ENCODE measurements at places on chromosomes 6 and 20.
A peak's percentile ranks its signal among the peaks of the same experiment; 100 is the strongest.

DNA sequence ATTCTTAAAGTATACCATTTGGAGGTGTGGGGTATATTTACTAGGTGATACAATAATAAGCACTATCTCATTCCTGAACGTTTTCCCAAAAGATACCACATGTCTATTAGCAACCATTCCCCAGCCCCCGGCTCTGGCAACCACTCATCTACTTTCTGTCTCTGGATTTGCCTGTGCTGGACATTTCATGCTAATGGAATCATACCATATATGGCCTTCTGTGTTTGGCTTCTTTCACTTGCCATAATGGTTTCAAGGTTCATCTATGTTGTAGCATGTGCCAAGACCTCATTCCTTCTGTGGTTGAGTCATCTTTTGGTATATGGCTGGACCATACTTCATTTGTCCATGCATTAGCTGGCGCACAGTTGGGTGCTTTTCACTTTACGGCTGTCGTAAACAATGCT is 39.7 kb downstream of the BCAS4 start:
- no peak for DNase-seq

DNA sequence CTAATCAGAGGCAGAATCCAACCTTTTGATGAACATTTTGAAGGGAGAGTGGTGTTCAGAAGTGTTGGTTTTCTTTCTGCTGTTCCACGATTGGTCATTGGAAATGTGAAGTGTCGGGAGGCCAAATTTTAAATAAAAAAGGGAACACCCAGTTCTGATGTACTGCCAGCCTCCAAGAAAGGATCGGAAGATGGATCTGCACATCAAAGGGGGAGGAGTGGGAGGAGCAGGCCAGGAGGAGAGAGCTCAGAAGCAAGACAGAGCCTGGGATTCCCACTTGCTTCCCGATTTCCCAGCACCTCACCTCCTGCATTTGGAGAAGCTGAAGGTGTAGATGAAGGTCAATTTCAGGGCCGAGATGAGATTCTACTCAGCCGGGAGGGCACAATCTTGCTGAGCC is 55.9 kb upstream of the NAA20 start:
- no peak for DNase-seq

GRCh38 chr6:96795481-96795880 is 41.8 kb downstream of the GPR63 start:
- DNase-seq: no peak

DNA sequence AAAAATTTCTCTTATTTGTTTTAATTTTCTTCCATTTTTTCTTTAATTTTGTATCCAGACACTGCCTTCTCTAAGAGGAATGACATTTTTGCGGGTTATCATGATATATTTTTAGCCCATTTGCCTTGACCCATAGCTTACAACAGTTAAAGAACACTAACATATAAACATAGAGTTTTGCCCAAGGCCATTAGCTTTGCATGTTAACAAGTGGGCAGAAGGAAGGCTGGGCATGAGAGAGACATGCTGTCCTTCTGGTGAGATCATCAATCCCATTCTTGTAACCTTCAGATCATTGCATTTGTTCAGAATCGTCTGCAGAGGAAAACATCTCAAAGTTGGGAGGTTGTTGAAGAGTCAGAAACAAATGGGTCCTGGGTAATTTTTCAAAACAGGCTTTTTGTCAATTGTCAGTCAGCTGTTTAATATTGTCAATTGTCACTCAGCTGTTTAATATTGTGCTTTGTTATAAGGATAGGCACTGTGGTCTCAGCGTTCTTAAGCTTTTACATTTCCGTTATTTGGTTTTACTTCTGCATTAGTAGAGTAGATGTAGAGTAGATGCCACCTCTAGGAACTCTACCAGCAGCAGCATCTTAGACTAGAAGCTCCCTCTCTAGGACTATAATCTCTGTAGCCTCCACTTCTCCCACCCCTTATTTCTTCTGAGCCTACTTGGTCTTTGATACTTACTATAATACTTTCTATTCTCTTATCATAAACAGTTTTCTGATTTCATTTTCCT is 243.1 kb downstream of the ESR1 start:
- DNase-seq: no peak

- no peak for DNase-seq
Observed at GRCh38 chr6:33868141-33868540, 64.3 kb upstream of the MLN start.

DNA sequence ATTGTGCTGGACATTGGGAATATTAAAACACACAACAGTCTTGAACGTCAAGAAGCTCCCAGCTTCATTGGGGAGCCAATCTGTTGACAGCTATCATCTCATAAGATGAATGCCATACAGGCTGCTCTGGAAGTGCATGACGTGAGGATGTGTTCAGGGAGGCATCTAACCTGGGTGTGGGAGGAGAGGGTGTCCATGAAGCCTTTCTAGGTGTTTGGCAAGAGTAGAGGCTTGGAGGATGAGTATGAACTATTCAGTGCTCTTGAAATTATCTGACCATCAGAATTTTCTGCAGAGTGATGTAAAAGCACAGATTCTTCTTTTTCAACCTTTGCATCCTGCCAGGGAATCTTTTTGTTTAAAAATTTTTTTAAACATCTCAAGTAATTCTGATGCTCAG is 11.6 kb downstream of the AKAP7 start:
- DNase-seq: no peak

GRCh38 chr6:64254558-64254957 is 619.0 kb downstream of the PHF3 start:
- DNase-seq: no peak

GRCh38 chr20:24991897-24992486 is 559 bp downstream of the APMAP start:
- DNase-seq: no peak

- DNase-seq: no peak
Observed at GRCh38 chr6:56072856-56073255, 174.5 kb downstream of the COL21A1 start.

DNA sequence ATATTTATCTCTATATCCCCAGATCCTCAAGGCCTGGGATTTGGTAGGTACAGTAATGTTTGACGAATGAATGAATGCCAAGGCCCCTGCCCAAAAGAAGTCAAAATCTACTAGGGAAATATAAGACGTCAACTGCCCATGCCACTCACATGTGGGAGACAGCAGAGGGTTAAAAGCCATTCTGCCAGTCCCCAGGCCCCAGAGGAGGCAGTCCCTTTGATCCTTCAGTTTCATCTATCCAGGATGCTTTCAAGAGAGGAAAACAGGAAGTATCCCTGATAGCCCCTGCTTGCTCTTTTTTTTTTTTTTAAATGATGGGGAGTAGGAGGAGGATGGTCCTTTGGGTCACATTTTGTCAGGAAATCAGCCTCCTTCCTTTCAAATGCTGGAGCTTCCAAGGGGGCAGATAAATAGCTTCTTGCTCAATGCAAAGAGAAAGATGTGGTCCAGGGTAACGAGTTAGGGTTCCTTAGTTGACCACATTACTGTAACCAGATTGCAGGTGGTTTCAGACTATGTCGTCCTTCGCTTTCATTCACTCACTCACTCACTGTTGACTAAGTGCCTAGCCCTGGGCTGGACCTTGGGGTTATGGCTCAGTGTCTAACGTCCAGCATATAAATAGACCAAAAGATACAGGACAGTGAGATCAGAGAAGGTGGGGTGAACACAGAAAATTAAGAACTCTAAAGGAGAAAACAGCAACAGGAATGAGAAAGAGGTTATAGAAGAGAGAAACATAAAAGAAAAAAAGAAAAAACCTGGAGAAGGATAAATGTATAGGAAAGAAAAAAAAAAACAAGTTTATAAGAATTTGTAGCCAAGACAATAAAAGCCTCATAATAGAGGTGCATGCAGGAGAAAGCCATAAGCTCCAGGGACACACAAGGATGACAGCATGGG is 64.6 kb upstream of the PIM1 start:
- no peak for DNase-seq

GRCh38 chr20:10131732-10132345 is 86.8 kb upstream of the SNAP25 start:
- DNase-seq: no peak

DNA sequence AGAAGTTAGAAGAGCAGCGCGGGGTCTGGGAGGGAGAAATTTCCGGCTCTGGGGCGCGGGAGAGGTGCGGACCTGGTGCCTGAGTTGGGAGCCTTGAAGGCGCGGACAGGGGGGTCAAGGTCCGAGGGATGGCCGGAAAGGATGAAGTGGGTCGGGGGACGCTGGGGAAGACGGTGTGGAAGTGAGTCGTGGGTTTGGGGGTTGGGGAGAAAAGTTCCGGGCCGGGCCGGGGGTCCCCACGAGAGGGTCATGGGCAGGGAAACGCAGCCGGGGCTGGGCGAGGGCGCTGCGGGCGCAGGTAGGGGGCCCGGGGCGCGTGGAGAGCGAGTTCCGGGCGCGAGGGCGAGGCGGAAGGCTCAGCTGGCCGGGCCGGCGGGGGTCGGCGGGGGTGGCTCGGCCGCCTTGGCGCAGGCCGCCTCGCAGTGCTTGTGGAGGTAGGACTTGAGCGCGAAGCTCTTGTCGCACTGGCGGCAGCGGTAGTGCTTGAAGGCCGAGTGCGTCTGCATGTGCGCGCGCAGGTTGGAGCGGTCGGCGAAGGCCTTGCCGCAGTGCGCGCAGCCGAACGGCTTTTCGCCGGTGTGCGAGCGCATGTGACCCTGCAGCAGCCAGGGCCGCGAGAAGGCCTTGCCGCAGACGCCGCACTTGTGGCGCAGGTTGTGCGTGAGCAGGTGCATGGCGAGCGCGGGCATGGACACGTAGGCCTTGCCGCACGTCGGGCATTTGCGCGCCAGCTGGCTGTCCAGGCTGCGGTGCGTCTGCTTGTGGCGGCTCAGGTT is 10.5 kb upstream of the SRXN1 start:
- no peak for DNase-seq

GRCh38 chr6:40928307-40928706 is 110.7 kb downstream of the UNC5CL start:
- DNase-seq: no peak

DNA sequence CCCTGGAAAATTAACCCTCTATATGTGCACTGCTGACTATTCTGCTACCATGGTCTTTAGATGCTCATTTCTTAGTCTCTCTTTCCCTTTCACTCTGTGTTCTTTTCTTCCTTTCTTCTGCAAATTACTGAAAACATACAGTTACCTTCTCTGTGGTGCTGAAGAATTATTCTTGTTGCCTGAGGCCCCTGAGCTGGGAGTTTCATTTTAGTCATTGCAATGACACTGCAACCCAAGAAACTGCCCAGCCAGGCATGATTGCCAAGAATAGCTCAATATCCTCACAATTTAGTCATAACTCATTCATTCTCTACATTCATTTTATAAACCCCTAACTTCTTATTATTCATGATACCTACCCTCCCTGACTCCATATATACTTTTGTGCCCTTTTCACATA is 245.8 kb upstream of the RAB32 start:
- no peak for DNase-seq

GRCh38 chr6:157944983-157945931 is 36.4 kb upstream of the SYNJ2 start:
- DNase-seq: no peak

- DNase-seq: no peak
Observed at GRCh38 chr6:110614106-110614505, 137.7 kb upstream of the SLC22A16 start.

DNA sequence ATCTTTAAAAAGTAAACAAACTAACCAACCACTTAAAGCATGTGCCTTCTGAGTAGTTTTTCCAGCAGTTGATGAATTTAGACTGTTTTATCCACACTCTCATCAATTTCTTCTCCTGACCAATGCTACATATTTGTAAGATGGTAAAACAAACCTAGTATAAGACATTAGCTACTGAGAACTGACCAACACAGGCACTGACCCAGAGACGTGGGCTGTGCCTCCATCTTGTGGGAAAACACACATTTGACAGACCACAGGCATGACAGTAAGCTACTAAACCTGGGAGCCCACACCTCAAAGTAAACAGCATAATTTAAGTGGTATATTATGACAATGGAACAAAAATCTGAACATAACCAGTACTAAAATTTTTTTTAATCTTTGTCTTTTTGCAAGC is 121.4 kb upstream of the NRSN1 start:
- DNase-seq: no peak

- no peak for DNase-seq
Observed at GRCh38 chr20:39909447-39909846, 779.6 kb downstream of the MAFB start.

GRCh38 chr20:23161968-23162696 is 76.0 kb upstream of the CD93 start:
- no peak for DNase-seq

DNA sequence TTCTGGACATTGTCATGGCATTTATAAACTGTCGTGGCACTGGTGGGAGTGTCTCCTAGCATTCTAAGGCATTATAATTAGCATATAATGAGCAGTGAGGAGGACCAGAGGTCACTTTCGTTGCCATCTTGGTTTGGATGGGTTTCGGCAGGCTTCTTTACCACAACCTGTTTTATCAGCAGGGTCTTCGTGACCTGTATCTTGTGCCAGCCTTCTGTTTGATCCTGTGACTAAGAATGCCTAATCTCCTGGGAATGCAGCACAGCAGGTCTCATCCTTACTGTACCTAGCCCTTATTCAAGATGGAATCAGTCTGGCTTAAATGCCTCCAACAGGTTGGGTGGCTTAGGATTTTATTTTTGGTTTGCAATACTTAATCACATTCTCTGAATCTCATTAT is 142.7 kb upstream of the GGTLC1 start:
- DNase-seq: no peak

DNA sequence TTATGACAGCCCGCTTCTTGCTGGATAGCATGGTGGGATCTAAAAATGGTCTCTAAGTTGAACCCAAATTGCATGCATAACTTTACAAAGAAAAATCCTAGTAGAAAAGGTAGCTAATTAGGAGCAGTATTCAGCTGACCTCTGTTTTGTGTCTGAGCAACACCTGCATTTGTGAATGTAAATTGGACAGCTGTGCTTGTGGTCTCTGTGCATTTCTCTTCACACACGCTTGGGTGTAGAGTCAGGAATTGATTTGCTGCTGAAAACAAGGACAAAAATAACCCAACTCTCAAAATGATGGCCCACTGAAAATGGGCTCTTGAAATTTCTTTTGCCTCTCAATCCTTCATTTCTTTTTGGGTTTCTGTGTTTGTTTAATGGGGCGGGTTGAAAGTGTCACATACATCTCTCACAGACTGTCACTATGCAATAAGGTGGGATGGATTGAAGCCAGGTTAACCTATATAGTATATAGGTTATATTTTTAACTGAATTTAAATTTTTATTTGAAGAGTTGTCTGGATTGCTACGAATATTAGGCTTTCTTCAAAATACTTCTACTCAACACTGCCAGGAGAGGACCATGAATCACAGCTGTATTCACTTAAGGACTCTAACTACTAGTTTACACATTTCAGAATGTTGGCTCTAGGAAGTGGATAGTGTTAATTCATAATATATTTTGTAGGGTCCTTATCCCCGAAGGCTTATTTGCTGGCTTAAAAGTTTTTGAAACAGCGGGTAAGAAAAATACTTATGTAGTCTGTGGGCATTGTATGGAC is 46.5 kb downstream of the SOBP start:
- DNase-seq: no peak

DNA sequence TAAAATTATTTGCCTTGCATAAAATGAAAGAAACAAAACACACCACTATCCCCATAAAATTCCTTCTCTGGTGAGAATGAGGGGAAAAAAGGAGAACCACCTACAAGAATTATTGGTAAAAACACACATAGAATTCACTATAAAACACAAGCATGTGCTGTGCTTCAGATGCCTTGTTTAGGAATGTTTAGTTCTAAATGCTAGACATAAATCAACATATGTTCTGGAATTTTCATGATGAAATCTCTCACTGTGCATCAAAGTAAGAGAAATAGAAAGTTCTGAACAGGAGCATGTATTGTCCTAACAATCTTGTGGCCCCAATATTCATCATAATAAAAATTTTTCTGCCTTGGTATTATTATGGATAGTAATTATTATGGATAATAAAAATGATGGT is 111.0 kb downstream of the PLCB4 start:
- no peak for DNase-seq

GRCh38 chr6:38713812-38714211 is 1.3 kb upstream of the DNAH8 start:
- DNase-seq: peak; percentile 26

All from SIG-M5 (cell line).